Left lung (tissue), 14 donors: ENCODE measurements at places on chromosomes 7 and 10.

DNA sequence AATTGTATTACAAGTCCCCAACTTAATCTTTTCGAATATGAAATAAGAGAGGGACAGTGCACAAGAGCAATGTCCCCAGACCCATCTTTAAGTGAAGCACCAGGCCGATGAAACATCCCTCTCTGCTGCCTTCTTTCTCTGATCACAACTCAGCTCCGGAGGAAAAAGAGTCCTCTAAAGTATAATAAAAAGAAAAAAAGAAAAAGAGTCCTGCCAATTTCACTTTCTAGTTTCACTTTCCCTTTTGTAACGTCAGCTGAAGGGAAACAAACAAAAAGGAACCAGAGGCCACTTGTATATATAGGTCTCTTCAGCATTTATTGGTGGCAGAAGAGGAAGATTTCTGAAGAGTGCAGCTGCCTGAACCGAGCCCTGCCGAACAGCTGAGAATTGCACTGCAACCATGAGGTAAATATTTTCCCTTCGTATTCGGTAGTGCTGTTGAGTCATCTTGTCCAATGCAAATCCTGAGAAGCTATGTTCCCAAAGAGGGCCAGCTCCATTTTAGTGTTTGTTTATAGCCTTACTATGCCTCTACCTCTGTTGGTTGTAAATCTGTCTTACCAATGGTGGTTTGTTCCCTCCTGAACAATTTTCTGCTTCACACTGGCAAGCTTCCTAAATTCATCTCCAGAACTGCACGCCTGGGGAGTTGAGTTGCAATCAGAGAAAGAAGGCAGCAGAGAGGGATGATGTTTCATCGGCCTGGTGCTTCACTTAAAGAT is at the start of gene IFIT2:
IFIT2 (plus strand) TSS at position 326 of the 725 bp plus-strand sequence; CDS start at position 404, 78 bp downstream.
- DNase-seq: no peak

- DNase-seq: no peak
These were observed 11.9 kb downstream of the COBL start for GRCh38 chr7:51304729-51305128.

- no peak for DNase-seq
These were observed 1.1 kb upstream of the PWWP2B start for GRCh38 chr10:132395704-132396493.

DNA sequence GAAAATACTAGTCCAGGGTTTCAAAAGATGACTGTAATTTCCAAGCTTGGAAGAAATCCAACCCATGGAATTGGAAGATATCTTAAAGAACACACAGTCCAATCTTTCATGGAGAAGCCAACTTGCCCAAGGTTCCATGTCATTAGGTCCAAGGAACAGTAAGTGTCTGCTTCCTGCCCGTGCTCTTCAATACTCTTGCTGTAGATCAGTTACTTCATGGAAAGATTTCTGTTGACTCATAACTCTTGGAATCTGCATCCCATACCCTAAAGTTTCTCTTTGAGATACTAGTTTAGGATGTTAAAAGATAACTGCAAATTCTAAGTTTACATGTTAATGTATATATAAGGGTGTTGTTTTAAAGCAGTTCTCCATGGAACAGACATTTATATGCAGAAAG is 127.9 kb upstream of the SLC13A1 start:
- no peak for DNase-seq

DNA sequence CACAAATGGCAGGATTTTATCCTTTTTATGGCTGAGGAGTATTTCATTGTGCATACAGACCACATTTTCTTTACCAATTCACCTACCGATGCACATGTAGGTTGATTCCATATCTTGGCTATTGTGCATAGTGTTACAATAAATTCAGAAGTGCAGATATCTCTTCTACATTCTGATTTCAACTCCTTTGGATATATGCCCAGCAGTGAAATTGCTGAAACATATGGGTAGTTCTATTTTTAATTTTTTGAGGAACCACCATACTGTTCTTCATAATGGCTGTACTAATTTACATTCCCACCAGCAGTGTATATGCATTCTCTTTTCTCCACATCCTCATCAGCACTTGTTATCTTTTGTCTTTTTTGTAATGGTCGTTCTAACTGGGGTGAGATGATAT is 1290.3 kb downstream of the XPNPEP1 start:
- DNase-seq: no peak
